ENCODE measurements at places on chromosomes 16 and 17.
A peak's percentile ranks its signal among the peaks of the same experiment; 100 is the strongest.

- H3K36me3 ChIP-seq = peaks cover 18% of the 10 kb centered on the region
- no peaks in the 10 kb centered on the region for H3K4me1 ChIP-seq
- no peak overlapping the region for H3K27ac ChIP-seq
- no peaks in the 10 kb centered on the region for H3K27me3 ChIP-seq
These were observed 33.1 kb downstream of the NLRC5 start for GRCh38 chr16:57022445-57022844.

- H3K4me3 ChIP-seq = no peak overlapping the region
- no peaks in the 10 kb centered on the region for H3K36me3 ChIP-seq
- peaks cover 14% of the 10 kb centered on the region for H3K27me3 ChIP-seq
- H3K27ac ChIP-seq = no peak overlapping the region
- DNase-seq = no peak
These were observed 48.7 kb upstream of the GINS3 start for GRCh38 chr16:58343562-58343961.

GRCh38 chr17:17691468-17692263 is 10.4 kb downstream of the RAI1 start:
- no peaks in the 10 kb centered on the region for H3K27me3 ChIP-seq
- no peak overlapping the region for H3K27ac ChIP-seq
- DNase-seq = no peak
- H3K36me3 ChIP-seq = no peaks in the 10 kb centered on the region
- no peak overlapping the region for H3K4me3 ChIP-seq
- H3K4me1 ChIP-seq = peaks cover 25% of the 10 kb centered on the region

DNA sequence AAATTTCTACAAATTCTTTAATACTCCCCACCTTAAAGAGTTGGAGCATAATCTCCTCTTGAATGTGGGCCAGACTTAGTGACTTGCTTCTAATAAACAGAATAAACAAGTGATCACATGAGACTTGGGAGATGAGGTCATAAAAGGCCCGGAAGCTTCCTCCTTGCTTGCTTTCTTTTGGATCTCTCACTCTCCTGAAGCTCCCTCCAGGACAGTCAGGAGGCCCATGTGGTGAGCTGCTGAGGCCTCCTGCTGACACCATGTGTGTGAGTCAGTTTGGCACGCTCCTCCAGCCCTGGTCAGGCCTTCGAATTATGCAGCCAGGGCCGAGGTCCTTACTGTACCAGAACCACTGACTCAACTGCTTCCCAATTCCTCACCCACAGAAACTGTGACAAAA is 53.2 kb downstream of the NDEL1 start:
- H3K27me3 ChIP-seq = no peaks in the 10 kb centered on the region
- peak; percentile 99 for DNase-seq
- no peak overlapping the region for H3K4me3 ChIP-seq

DNA sequence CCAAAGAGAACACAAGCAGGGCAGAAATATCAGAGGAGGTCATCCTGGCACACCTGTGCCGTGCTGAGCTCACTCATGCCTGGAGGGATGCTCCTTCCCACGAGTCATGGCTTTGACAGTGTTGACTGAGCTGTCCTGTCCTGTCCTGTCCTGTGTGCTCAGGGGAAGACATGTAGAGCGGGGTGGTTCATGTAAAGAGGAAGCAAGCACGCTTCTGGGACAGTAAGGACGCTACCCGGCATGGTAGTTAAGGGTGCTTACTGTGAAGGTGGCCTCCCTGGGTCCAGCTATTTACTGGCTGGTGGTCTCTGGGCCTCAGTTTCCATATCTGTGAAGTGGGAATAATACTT is 398 bp downstream of the LGALS9 start:
- H3K27ac ChIP-seq = no peak overlapping the region
- no peaks in the 10 kb centered on the region for H3K27me3 ChIP-seq
- peaks cover 17% of the 10 kb centered on the region for H3K4me1 ChIP-seq
- H3K4me3 ChIP-seq = no peak overlapping the region
- H3K36me3 ChIP-seq = no peaks in the 10 kb centered on the region

- H3K27me3 ChIP-seq = no peaks in the 10 kb centered on the region
- DNase-seq = peak; percentile 94
- no peaks in the 10 kb centered on the region for H3K36me3 ChIP-seq
- H3K4me1 ChIP-seq = no peaks in the 10 kb centered on the region
- H3K27ac ChIP-seq = peak overlapping the region; percentile 35
- H3K4me3 ChIP-seq = no peak overlapping the region
These were observed 220.5 kb downstream of the PARN start for GRCh38 chr16:14409563-14409962.
